AG08396 (cell line): ENCODE measurements at places on chromosomes 1 and 21.

GRCh38 chr1:42741706-42742105 is 1.7 kb upstream of the CLDN19 start:
- DNase-seq = no peak

GRCh38 chr1:117556976-117557375 is 48.9 kb upstream of the TENT5C start:
- DNase-seq = no peak

DNA sequence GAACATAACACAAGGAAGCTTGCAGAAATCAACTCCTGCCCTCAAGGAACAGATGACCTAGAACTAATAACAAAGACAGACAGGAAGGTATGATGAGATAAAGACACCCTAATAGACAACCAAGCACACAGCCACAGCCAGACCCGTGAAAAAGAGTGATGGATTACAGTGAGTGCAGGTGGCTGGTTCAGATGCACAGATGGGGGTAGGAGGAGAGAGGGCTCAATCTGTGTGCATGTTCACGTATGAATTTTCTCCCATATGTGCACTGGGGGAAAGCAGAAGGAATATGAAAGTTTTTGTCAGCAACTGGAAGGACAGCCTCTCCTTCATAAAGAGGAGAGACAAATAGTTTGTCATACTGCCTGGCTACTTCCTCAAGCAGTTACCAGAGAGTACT is 367.1 kb downstream of the PBX1 start:
- DNase-seq = no peak

DNA sequence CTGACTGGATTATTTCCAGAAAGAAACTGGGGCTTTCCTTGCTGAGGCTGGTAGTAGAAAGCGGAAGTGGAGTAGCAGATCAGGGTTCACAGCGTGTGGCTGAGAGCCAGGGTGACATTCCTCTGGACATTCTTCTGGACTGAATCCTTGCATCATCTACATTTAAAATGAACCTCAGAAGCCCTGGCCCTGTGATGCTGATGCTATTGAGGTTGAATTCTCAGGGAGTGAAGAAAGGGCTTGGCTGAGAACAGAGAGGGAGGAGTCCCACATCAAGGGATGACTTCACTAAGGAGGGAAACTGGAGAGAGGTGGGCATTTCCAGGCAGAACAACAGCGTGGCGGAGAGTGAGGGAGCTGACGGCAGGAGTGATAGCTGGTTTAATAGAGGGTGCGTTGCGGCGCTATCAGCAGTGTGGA is 102.3 kb upstream of the LMO4 start:
- peak; percentile 88 for DNase-seq

DNA sequence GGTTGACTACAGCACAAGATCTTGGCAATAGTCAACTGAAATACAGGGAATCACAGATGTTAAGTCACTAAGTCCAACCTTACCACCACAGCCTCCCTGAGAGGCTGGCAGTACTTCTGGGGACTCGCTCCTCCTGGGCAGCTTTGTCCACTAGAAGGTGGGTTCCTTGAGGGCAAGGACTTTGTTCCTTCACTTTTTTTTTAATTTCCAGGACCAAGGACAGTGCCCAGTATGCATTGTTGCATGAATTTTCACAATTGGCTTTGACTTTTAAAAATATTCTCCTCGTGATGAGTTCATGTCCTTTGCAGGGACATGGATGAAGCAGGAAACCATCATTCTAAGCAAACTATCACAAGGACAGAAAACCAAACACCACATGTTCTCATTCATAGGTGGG is 96.7 kb upstream of the IGSF21 start:
- DNase-seq = no peak

DNA sequence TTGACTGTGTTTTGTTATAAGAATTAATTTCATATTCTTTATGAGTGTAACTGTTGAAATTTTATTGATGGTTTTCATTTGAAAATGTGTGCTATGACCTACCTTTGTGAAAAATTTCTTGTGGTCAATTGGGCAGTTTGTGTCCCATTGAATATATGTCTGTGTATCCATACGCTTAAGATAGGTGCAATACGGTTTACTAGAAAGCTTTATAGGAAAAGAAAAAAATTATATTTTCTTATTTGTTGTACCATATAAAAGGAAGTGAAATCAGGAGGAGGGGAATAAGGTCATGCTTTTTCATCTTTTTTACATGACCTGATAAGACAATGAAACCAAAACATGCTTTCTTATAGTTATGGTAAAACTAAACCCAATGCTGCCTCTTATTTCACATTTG is 807.7 kb downstream of the USP25 start:
- no peak for DNase-seq

- DNase-seq = no peak
Observed at GRCh38 chr1:152886758-152887409, 8.8 kb downstream of the SMCP start.

GRCh38 chr1:47410068-47410455 is 6.0 kb upstream of the FOXE3 start:
- DNase-seq = no peak

GRCh38 chr21:42160765-42161164 is 58.2 kb upstream of the ABCG1 start:
- no peak for DNase-seq

- DNase-seq = no peak
Observed at GRCh38 chr1:247273013-247273412, 17.1 kb downstream of the VN1R5 start.

GRCh38 chr1:113675302-113675701 is 84.0 kb downstream of the PHTF1 start:
- DNase-seq = no peak

DNA sequence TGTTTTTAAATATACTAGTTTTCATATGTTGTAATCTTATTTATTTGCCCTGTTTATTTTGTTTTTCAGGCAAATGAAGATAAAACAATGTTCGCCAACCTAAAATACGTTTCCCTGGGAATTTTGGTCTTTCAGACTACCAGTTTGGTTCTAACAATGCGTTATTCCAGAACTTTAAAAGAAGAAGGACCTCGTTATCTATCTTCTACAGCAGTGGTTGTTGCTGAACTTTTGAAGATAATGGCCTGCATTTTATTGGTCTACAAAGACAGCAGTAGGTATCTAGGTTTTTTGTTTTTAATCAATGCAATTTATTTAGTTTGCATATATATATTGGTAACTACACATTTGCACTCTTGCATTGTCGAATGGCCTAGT is 23.7 kb downstream of the SLC35A3 start:
- no peak for DNase-seq

DNA sequence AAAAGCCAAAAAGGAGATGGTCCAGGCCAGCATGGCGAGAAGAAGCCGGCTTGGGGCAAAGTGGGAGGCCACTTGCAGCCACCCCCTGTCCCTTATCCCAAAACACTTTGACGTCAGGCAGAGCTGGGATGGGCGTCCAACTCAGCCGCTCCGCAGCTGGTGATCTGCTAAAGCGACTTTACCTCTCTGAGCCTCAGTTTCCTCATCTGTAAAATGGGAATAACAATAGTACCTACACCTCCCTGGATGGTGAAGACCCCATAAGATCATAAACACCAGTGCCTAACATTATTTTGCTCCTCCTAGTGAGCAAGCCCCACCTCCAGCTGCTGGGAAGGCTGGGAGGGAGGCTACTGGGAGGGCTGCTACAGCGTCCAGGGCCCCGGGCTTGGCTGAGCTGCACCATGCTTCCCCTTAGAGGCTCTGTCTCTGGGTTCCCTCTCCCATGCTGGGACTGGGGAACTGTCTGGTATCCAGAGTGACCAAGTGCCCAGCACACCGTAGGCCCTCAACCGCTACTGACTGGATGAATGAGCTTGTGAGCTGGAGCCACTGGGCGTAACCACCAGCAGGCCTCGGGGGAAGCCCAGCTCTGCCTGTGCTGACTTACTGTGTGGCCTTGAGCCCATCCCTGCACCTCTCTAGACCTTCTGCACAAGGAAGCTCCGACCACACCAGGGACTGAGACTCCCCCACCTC is 18.3 kb downstream of the IFFO2 start:
- DNase-seq = no peak

GRCh38 chr1:178846306-178846705 is 24.6 kb downstream of the ANGPTL1 start:
- DNase-seq = no peak

GRCh38 chr1:223246476-223247112 is 103.5 kb upstream of the TLR5 start:
- DNase-seq = no peak

DNA sequence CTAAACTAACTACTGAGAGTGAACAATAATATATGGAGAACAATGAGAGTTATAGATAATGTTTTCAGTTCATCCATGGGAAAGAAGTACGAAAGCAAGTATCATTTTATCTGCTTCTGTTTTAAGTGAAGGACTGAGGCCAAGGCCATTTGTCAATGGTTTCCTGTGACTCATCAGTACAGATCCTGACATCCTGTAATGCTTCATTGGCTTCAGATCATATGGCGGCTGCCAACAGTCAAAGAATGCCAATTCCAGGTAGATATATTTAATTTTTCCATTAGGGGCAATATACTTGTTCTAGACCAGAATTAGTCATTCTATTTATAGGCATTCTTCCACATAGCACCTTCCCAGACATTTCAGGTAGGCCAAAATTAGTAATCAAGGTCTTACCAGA is 97.3 kb downstream of the USH2A start:
- DNase-seq = no peak

- DNase-seq = no peak
Observed at GRCh38 chr1:147785794-147786506, 25.5 kb upstream of the GJA5 start.

DNA sequence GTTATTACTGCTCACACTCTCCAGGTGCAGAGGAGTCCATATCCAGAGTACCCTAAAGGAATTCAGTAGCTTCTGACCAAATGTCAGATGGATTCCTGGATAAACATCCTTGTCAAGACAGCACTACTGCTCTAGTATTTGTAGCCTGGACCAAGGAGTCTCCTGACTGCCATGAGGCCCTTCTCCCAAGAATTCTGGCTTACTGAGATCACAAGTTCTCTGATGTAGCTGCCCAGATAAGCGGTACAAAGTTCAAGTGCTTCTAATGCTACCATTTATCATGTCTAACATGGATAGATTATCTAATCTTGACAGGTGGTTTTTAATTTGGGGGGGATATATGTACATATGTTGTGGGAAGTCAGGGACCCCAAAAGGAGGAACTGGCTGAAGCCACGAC is 196.6 kb upstream of the HMCN1 start:
- DNase-seq = no peak

DNA sequence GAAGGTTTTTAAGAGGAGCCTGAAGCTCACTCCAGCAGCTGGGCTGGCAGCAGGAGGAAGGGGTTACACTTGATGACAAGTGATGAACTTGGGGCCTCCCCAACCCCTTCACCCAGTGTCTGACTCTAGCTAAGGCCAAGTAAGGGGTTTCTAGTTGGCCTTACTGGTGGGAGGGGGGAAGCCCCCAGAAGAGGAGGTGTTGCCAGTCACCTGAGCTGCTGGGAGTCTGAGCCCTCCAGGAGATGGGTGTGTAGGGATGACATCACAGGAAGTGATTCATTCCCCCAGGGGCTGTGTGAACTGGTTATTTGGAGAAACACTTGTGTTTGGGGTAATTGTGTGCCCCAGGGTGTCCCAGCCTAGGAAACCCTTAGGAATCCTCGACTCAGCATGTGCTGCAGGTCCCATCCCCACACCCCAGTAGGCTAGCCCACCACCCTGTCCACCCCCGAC is 3.1 kb downstream of the PADI1 start:
- peak; percentile 57 for DNase-seq

- DNase-seq = no peak
Observed at GRCh38 chr1:14977338-14977931, 176.1 kb upstream of the TMEM51 start.

GRCh38 chr21:42063571-42064521 is 7.3 kb upstream of the UMODL1 start:
- no peak for DNase-seq

- DNase-seq = no peak
Observed at GRCh38 chr1:87030740-87031690, 116.6 kb downstream of the HS2ST1 start.

DNA sequence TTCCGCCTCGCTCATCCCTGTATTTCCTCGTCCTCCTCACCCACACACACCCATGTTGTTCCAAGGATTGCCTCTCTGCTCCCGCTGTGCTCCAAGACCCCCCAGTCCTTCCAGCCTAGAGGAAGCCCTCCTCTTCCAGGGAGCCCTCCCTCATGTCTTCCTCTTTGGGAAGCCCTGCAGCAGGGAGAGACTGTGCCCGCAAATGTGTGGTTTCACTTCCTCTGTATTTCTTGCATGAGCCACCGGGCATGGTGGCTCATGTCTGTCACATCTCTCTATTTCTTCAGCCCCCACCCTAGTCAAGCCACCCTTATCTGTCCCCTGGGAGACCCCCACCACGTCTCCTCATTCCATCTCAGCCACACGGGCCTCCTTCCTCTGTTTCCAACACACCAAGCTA is 57.5 kb upstream of the PAX7 start:
- DNase-seq = no peak

DNA sequence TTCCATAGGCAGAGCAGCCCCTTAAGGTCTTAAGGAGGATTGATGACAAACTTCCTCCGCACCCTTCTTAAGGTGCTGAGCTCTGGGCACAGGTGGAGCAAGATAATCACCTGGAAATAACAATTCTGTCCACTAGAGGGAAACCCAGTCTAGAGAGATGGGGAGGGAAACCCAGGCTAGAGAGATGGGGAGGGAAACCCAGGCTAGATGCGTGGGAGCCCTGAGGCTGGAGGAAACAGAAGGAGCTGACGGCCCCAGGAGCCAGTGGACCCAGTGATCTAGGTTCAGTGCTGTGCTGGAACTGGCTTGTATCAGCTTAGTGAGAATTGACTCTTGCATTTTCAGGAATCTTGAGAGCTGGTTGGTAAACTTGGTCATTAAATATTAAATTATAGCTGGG is 17.8 kb upstream of the MYCL start:
- peak; percentile 69 for DNase-seq

DNA sequence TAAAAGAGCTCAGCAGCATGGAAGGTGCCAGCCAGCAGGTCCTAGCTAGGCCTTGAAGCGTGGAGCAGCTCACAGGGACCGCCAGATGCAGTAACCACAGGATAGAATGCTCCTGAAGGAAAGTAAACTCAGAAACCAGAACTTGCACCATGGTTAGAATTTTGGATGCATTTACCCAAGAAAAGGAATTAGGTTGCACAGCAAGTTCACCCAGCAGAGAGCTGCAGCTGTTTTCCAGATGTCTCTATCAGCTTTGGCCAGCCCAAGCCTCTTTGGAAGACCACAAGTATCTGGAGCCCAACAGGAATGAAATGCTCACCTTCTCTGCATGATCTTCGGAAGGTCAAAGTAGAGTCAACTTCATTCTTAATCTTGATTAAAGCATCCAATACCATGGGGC is 21.0 kb upstream of the ATP13A2 start:
- DNase-seq = no peak
